Activated CD8-positive, alpha-beta memory T cell treated with anti-CD3 and anti-CD28 coated beads for 4 hours (primary cell): ENCODE measurements at places on chromosomes 12 and 14.

DNA sequence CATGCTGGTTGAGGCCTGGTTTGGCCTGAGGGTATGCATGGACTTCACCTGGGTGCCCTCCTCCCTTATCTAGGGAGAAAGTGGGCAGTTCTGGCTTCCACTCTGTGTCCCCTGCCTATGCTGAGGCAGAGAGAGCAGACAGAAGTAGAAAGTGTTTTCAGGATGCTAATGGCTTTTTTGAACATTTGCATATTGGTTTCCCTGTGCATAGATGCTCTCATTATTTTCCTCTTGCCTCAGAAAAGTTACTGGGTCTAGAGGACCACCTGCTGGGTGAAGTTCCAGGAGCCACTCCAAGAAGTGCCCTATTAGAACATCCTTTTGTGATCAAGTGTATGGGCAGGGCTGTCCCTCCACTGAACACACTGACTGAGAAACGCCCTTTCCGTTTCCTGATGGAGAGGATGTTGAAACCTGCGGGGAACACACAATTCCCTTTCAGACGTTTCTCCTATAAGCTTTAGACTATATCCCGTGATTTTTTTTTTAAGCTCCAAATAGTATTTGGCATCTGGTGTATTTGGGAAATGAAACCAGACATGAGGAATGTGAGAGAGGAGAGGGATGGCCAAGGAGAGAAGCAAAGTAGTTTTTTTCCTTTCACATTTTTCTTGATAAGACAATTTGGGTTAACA is 66.6 kb downstream of the DAAM1 start:
- no peak for DNase-seq

- no peak for DNase-seq
Measured at GRCh38 chr12:16562435-16562834, 43.5 kb downstream of the LMO3 start.

DNA sequence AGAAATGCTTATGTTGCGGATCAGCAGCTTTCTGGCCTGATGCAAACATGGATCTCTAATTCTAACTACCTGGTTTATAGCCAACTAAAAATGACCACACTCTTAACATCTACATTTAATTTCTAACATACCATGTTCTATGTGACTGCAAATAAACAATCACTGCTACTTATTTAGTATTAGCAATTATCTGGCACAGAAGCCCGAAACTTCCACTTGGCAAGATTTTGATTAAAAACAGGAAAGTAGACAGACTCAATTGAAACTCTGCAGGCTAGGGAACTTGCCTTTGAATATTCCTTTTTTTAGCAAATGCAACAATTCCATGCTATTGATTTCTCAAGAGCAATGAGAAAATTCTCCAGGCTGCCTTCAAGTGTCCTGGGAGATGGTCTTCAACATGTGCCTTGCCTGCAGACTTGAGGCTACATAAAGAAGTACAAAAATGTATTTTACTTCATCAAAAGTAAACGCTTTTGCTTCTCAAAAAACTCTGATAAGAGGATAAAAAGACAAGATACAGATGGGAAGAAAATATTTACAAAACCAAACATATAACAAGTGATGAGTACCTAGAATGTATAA is 9.1 kb upstream of the TMCC3 start:
- DNase-seq: no peak

DNA sequence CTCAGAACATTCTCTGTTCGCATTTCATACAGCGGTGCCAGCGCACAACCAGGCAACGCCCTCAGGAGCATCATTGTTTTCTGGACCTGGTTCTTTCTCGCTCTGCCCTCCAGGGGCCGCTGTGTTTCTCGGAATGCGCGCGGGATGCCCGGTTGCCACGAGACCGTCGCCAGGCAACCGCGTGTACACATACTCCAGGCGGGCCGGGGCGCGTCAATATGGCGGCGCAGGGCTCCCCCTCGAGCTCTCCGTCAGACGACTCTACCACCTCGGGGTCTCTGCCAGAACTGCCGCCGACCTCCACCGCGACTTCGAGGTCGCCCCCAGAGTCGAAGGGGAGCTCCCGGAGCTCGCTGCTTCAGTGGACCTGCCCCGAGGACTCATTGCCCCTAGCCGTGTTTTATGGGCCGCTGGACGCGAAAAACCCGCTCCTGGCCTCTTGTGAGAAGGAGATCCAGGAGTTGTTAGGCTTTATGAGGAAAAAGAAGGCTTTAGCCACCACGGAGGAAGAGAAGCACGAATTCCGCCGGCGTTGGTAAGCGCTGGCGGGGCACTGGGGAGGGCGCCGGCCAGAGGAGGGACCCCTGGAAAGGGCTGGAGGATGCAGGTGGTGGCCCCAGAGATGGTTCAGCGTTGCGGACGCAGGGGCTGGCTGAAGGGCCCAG is at the start of gene CFAP54:
Gene CFAP54, plus strand, starts transcription at position 186 of the 665 bp plus-strand sequence. Its CDS starts 33 bp downstream, at position 219.
- DNase-seq: peak; percentile 85

GRCh38 chr12:111405859-111406473 is at the start of gene SH2B3:
Gene SH2B3, plus strand, starts transcription at chr12:111405923. Its CDS starts 12,223 bp downstream, at chr12:111418146.
- DNase-seq: peak; percentile 61

GRCh38 chr12:42786400-42787148 is 197.0 kb upstream of the PRICKLE1 start:
- no peak for DNase-seq

GRCh38 chr12:111992464-111992863 is 20.5 kb downstream of the TMEM116 start:
- DNase-seq: no peak

DNA sequence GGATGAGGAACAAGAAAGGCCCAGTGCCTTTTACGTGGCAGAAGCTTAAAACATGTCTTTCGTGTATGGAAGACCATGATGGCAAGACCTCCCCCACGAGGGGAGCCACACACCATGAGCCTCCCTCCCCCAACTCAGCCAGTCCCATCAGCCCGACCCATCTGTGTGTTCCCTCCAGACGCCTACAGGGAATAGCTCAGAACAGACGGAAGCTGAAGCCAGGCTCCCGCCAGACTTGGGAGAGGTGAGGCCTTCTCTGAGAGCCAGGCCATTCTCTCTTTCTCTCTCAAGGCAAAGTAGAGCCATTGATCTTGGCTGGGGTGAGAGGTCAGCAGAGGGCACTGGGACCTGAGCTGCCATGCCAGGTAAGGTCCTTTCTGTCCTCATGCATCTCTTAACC is 9.5 kb downstream of the REM2 start:
- DNase-seq: no peak
